ENCODE measurements at places on chromosomes 16 and 17. TPM values are rescaled to one million over a fixed set of nuclear protein-coding genes. Genes with fewer than 3 reads are reported as not detected.

Gene FMNL1
- total RNA-seq: 575 TPM

Gene COX11
- total RNA-seq: 36.6 TPM

Gene DYNLL2
- 37.4 TPM for total RNA-seq

Gene OTOA
- not detected for total RNA-seq

Gene LGALS9B
- total RNA-seq: not detected

Gene FKBP10
- not detected for total RNA-seq

Gene KRTAP1-1
- not detected for total RNA-seq

Gene HIGD1B
- total RNA-seq: not detected

DNA sequence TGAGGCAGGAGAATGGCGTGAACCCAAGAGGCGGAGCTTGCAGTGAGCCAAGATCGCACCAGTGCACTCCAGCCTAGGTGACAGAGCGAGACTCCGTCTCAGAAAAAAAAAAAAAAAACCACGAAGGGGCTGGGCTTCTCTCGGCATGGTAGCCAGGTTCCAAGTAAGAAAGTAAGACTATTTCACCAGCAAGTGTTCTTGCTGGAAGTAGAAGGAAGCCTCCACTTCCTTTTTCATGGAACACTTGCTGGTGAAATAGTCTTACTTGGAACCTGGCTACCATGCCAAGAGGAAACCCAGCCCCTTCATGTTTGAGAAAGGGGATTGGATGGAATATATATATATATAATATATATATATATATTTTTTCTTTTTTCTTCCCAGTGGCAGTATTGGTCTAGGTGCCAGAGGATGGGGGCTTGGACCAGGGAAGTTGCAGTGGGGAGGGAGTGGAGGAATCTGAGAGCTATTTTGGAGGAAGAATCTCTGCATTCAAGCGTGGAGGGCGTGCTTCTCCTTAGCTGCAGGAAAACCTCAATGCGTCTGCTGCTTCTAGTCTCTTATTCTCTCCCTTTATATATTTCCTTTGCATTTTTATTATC lies 7.2 kb upstream of the N4BP1 start:
- DNase-seq: no peak
- H3K4me1 ChIP-seq: peaks cover 16% of the 10 kb centered on the region
- H3K4me3 ChIP-seq: no peak overlapping the region
- H3K27ac ChIP-seq: no peak overlapping the region
- H3K27me3 ChIP-seq: no peaks in the 10 kb centered on the region
- H3K36me3 ChIP-seq: no peaks in the 10 kb centered on the region

DNA sequence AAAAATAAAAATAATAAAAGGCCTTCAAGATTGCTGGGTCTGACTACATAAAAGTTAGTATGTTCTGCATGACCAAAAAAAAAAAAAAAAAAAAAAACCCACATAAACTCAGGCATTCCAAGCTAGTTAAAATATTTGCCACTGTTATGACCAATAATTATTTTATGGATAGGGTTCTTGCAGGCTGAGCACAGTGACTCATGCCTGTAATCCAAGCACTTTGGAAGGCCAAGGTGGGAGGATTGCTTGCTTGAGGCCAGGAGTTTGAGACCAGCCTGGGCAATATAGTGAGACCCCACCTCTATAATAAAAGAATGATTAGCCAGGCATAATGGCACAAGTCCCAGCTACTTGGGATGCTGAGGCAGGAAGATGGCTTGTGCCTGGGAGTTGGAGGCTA lies 8.1 kb downstream of the SCNN1B start:
- no peaks in the 10 kb centered on the region for H3K27me3 ChIP-seq
- no peak overlapping the region for H3K27ac ChIP-seq
- no peak for DNase-seq
- no peaks in the 10 kb centered on the region for H3K4me1 ChIP-seq

- no peaks in the 10 kb centered on the region for H3K27me3 ChIP-seq
- peaks cover 6% of the 10 kb centered on the region for H3K36me3 ChIP-seq
- H3K4me1 ChIP-seq: peaks cover 84% of the 10 kb centered on the region
- H3K4me3 ChIP-seq: peak overlapping the region; percentile 75
These were observed 24.2 kb downstream of the XPO6 start for GRCh38 chr16:28187595-28188004.

GRCh38 chr16:2039274-2040031 lies 8.2 kb downstream of the NTHL1 start:
- H3K36me3 ChIP-seq: no peaks in the 10 kb centered on the region
- DNase-seq: no peak
- H3K27me3 ChIP-seq: no peaks in the 10 kb centered on the region
- H3K4me1 ChIP-seq: no peaks in the 10 kb centered on the region
- H3K27ac ChIP-seq: no peak overlapping the region

DNA sequence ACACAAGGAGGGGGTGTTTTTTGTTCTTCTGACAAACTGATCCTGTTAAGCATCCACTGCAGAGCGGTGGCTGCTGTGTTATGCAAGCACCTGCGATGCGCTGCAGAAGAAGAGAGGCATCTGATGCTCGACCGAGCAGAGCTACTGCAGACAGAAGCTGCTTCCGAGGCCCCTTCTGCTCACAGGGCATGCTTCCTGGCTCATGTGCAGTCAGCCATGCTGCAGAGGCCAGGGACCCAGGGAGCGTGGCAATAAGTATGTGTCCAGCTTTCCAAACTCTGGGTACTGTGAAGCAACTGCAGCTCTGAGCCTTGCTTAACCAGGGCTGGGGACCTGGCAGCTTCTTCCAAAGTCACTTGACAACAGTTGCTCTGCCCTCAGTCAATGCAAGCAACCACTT lies 448.6 kb upstream of the RBFOX1 start:
- no peak overlapping the region for H3K27ac ChIP-seq
- no peaks in the 10 kb centered on the region for H3K4me1 ChIP-seq
- H3K27me3 ChIP-seq: no peaks in the 10 kb centered on the region
- no peaks in the 10 kb centered on the region for H3K36me3 ChIP-seq

GRCh38 chr17:61436995-61437704 lies 15.1 kb upstream of the TBX4 start:
- no peak overlapping the region for H3K27ac ChIP-seq
- H3K4me1 ChIP-seq: no peaks in the 10 kb centered on the region
- DNase-seq: no peak
- no peak overlapping the region for H3K4me3 ChIP-seq
- no peaks in the 10 kb centered on the region for H3K36me3 ChIP-seq
- H3K27me3 ChIP-seq: peaks cover 25% of the 10 kb centered on the region

GRCh38 chr16:85270374-85270773 lies 158.1 kb upstream of the CIBAR2 start:
- no peak for DNase-seq
- no peaks in the 10 kb centered on the region for H3K36me3 ChIP-seq
- no peaks in the 10 kb centered on the region for H3K27me3 ChIP-seq
- no peaks in the 10 kb centered on the region for H3K4me1 ChIP-seq
- no peak overlapping the region for H3K4me3 ChIP-seq

DNA sequence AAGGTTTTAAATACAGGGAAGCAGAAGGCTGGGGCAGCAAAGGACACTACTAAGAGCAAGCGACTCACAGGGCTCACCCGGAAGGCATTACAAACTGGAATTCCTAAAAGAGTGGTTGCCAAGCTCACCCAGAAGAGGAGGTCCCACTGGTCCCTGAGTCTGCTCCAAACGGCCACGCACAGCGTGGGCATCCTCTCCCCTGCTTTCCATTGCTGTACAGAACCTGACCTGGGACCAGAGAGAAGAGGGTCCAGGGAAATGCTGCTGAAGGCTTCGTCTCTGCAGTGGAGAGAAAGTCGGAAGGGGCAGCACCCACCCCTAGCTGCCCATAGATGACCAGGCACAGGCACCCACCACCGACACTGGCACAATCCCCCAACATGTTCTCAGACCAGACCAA lies 67.2 kb downstream of the ADCY9 start:
- H3K36me3 ChIP-seq: no peaks in the 10 kb centered on the region
- no peaks in the 10 kb centered on the region for H3K27me3 ChIP-seq
- H3K4me1 ChIP-seq: no peaks in the 10 kb centered on the region
- H3K4me3 ChIP-seq: no peak overlapping the region
- no peak overlapping the region for H3K27ac ChIP-seq

DNA sequence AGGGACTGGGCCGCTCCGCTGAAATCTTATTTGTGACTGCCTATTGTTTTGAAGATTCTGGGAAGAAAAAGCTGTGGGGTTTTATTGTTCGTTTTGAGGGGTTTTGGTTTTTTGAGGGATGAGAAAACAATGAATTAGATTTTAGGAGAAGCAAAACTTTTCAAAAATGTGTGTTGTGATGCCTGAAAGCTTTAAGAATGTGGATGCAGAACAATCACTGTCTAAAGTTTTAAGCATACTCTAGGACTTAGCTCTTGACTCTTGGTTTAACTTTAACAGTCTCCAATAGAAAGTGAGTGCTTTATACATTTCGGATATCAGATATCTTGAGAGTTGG lies 899 bp downstream of the CFAP52 start:
- H3K4me3 ChIP-seq: peak overlapping the region; percentile 97
- H3K36me3 ChIP-seq: no peaks in the 10 kb centered on the region
- peaks cover 5% of the 10 kb centered on the region for H3K27me3 ChIP-seq

- H3K36me3 ChIP-seq: no peaks in the 10 kb centered on the region
- no peak overlapping the region for H3K27ac ChIP-seq
- H3K4me1 ChIP-seq: no peaks in the 10 kb centered on the region
- no peak for DNase-seq
These were observed 16.7 kb downstream of the SALL1 start for GRCh38 chr16:51134269-51134812.

GRCh38 chr16:49923411-49923810 lies 67.5 kb upstream of the ZNF423 start:
- no peak overlapping the region for H3K4me3 ChIP-seq
- DNase-seq: no peak
- H3K36me3 ChIP-seq: no peaks in the 10 kb centered on the region
- H3K27me3 ChIP-seq: no peaks in the 10 kb centered on the region

- H3K36me3 ChIP-seq: no peaks in the 10 kb centered on the region
- H3K4me3 ChIP-seq: no peak overlapping the region
- no peak overlapping the region for H3K27ac ChIP-seq
- H3K27me3 ChIP-seq: no peaks in the 10 kb centered on the region
- H3K4me1 ChIP-seq: no peaks in the 10 kb centered on the region
These were observed 27.7 kb upstream of the BCO1 start for GRCh38 chr16:81210807-81211206.

- no peak for DNase-seq
- H3K4me1 ChIP-seq: no peaks in the 10 kb centered on the region
- H3K4me3 ChIP-seq: no peak overlapping the region
- no peak overlapping the region for H3K27ac ChIP-seq
These were observed 19.9 kb upstream of the C16orf78 start for GRCh38 chr16:49353680-49354079.

GRCh38 chr17:19304209-19304608 lies 58.3 kb downstream of the B9D1 start:
- peak; percentile 15 for DNase-seq
- peaks cover 25% of the 10 kb centered on the region for H3K4me1 ChIP-seq
- H3K27ac ChIP-seq: no peak overlapping the region
- no peaks in the 10 kb centered on the region for H3K27me3 ChIP-seq
- no peak overlapping the region for H3K4me3 ChIP-seq

DNA sequence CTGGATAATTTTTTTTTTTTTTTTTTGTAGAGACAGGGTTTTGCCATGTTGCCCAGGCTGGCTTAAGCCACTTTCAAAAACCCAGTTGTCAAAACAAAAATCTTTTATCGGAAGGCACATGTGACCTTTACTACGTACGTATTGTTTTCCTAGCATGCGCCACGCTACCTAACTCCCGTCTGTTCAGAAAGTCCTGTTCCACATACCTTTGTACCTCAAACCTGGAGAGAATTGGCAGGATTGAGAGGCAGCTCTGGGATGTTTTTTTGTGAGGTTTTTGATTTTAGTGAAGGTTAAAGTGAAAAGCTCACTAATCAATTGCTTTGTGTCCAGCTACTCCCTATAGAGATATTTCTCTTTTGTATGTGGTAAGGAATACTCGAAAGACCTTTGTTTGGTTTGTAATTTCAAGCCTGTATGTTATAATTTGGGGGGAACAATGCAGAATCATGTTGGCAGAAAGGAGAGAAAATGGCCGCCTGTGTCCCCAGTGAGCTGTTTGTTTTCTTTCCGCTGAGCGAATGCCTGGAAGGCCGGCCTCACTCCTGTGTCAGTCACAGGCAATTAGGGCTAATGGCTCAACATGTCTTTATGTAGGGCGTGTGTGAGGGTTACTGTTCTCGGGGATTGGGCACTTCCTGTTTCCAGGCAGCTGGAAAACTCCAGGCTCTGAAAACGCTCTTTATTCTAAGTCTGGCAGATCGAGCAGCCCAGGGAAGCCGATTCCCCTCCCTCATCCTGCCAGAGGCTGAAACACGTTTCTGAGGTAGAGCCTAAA lies 60.8 kb upstream of the CLEC18A start:
- no peaks in the 10 kb centered on the region for H3K27me3 ChIP-seq
- H3K4me1 ChIP-seq: no peaks in the 10 kb centered on the region
- H3K4me3 ChIP-seq: no peak overlapping the region
- no peak overlapping the region for H3K27ac ChIP-seq
- DNase-seq: no peak

DNA sequence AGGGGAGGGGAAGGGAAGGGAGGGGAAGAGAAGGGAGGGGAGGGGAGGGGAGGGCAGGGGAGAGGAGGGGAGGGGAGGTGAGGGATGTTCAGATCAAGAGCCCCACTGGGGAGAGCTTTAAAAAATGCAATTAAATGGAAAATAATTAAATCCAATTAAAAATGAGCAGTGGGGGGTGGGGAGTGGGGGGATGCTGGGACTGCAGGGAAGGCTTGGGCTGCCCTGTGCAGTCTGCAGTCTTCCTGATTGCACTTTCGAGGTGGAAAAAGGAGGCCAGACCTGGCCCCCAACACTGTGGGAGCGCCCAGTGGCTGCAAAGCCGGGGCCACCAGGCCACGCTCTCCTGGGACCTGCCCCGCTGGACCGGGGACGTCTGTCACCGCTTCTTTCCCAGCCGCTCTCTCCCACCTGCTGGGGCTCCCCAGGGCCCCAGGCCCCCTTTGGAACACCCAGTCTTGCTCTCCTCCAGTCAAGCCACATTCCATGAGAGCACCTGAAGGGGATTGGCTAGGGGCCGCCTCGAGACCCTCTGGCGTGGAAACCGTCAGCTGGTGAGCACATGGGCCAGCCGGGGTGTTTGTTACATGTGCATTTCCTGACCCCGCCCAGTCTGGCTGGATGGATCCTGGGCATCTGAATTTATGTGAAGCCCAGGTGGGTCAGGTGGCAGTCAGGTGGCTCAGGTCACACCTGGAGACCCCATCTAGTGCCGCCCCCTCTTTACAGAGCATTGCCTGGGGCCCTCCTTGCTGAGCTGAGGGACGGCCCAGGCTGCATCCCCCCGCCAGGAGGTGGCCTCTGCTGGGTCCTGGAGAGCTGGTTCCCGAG lies 37.6 kb upstream of the CBFA2T3 start:
- H3K27ac ChIP-seq: no peak overlapping the region
- no peak overlapping the region for H3K4me3 ChIP-seq
- H3K27me3 ChIP-seq: no peaks in the 10 kb centered on the region
- DNase-seq: no peak
- H3K36me3 ChIP-seq: no peaks in the 10 kb centered on the region
- H3K4me1 ChIP-seq: no peaks in the 10 kb centered on the region

All from CD4-positive, CD25-positive, alpha-beta regulatory T cell (primary cell).